Fibroblast of the aortic adventitia (primary cell): ENCODE measurements at places on chromosomes 1 and 21. TPM values are rescaled to one million over a fixed set of nuclear protein-coding genes. Genes with fewer than 3 reads are reported as not detected.

RGS4 gene
- total RNA-seq, result 255 and 538 TPM in 2 replicates

GIPC2 gene
- total RNA-seq, result 0.63 and 0.74 TPM in 2 replicates

KCNA3 gene
- total RNA-seq, result under 0.01 TPM in 1 of 2 replicates, not detected in the other

LCE1C gene
- not detected in 2 replicates for total RNA-seq

OLIG2 gene
- total RNA-seq, result not detected in 2 replicates

C1orf141 gene
- total RNA-seq, result 0.65 TPM in 1 of 2 replicates, not detected in the other

ZBTB21 gene
- total RNA-seq, result 4.4 and 15.4 TPM in 2 replicates

CCDC30 gene
- 1.4 and 5.8 TPM in 2 replicates for total RNA-seq

YBX1 gene
- 449 and 792 TPM in 2 replicates for total RNA-seq

IL6R gene
- total RNA-seq, result 1.3 and 5.3 TPM in 2 replicates

LHX8 gene
- total RNA-seq, result 0.09 TPM in 1 of 2 replicates, not detected in the other

RASAL2 gene
- total RNA-seq, result 30.5 and 32.6 TPM in 2 replicates

PRDM16 gene
- total RNA-seq, result 0.98 and 11.3 TPM in 2 replicates

ERG gene
- total RNA-seq, result 6.9 and 9.9 TPM in 2 replicates

RPE65 gene
- total RNA-seq, result not detected in 2 replicates

OVAAL gene
- total RNA-seq, result not detected in 2 replicates

CHIT1 gene
- not detected in 2 replicates for total RNA-seq

FCRL5 gene
- total RNA-seq, result not detected in 2 replicates

TMOD4 gene
- total RNA-seq, result 0.54 TPM in 1 of 2 replicates, not detected in the other

MAP3K21 gene
- total RNA-seq, result 0.18 and 0.25 TPM in 2 replicates

CTSK gene
- 547 and 1,513 TPM in 2 replicates for total RNA-seq
